ENCODE measurements at places on chromosomes 3 and 15.
A peak's percentile ranks its signal among the peaks of the same experiment; 100 is the strongest.

DNA sequence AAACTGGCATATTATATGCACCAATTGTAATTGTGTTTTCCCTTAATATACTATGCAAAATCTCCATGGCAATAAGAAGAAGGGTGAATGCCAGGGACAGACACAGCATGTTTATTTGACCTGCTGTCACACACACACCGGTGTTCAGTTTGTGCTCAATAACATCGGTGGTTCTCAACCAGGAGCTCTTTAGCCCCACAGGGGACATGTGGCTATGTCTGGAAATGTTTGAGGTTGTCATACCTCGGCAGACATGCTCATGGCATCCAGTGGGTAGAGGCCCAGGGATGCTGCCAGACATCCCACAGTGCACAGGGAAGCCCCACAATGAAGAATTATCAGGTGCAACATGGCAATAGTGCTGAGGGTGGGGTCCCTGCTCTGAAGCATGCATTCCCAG is 38.2 kb downstream of the GLB1 start:
- no peak for DNase-seq

DNA sequence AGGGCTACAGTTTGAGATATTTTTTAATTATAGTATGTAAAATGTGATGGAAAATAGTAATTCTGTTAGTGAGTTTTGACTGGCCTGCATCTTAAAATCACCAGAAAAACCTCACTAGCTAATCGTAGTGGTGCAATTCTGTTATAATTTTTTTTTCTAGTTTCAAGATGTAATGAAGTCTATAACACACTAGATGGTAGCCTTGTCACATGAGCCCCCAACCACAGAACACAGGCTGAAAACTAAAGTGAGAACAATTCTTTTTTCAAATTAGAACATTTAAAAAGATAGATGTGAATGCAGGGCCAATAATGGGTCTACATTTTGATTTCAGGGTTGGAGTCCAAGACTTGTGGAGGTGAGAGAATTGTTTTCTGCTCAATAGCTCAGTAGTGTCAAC is 83.3 kb upstream of the KCNH8 start:
- DNase-seq: no peak

GRCh38 chr3:138945709-138946662 is 951 bp downstream of the FOXL2 start:
- no peak for DNase-seq

GRCh38 chr15:57797110-57797509 is 90.6 kb downstream of the POLR2M start:
- no peak for DNase-seq

DNA sequence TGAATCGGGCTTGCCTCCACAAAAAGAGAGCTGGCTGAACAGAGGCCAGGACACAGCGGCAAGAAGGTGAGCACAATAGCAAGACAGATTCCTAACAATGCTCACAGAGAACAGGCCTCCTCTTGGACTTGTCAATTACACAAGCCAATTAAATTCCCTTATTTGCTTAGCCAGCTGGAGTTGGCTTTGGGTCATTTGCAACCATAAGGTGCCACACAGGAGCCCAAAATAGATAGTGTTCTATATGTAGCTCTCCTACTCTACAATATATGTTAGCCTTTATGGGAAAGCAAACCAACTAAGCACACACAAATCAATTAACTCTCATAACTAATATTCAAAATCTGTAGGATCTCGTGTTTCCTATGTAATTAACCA is 335.6 kb downstream of the FOXP1 start:
- DNase-seq: no peak

GRCh38 chr3:105317841-105318240 is 48.9 kb upstream of the ALCAM start:
- no peak for DNase-seq

DNA sequence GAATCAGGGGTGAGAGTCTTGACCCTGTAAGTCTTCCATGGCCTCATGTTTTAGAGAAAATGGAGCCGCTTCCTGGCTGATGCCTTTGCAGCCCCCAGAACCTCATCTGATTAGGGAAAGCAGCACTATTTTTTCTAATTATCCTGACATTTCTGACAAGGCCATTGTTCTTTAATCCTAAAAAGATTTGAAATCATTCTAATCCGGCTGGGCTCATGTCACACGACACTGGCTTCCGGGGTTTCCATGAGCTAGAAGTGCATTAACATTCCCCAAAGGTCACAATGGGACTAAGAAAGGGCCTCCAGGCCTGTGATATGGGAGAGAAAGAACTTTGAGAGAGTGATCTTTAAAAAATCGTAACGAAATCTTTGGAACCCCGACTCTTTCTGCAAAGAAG is 33.1 kb downstream of the RBP2 start:
- DNase-seq: no peak

- no peak for DNase-seq
These were observed 35.0 kb downstream of the RPL39L start for GRCh38 chr3:187104342-187104741.

GRCh38 chr3:54792584-54792983 is 135.3 kb downstream of the LRTM1 start:
- no peak for DNase-seq

DNA sequence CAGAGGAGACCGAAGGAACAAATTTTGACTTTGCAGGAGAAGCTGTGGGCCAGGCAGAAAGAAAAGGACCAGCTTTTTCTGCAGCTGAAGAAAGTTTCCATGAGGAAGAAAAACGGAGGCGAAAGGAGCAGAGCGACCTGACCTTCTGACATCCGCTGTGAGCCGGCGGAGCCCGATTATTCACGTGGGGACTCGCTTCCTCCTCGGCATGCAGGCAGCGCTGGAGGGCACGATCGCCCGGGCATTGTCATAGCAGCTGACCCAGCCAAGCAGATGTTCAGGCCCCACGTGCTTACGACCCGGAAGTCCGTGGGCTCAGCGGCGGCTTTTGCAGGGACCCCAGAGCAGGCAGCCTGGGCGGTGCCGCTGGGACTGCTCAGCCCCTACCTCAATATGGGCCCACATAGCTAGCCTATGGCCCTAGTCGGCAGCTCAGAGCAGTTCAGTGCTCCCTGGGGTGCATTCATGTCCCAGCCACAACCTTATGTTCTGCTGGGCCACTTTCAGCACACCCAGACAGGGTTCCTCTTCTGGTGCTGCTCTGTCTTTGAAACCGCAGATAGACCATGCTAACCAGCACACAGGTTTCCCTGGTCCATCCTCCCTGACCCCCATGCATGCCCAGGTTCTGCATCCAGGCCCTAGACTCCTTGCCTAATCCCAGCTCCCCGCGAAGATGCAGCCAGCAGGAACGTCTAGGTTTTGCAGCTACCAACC is 10.5 kb upstream of the EIF4A2 start:
- peak; percentile 20 for DNase-seq

GRCh38 chr3:89303701-89304100 is 196.3 kb downstream of the EPHA3 start:
- DNase-seq: no peak

DNA sequence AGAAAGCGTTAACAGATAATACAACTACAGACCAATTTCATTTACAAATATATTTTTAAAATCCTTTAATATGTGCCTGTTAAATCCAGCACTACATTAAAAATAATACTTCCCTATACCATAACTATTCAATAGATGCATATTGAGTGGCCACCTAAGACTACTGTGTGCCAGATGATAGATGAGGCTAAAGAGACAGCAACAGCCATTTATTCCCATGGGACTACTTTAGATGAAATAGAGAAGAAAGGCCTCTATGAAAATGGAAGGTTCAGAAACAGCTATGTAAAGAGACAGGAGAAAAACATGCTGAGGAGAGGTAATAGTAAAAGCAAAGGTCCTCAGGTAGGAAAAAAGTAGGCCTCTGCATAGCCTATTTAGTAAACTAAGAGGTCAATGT is 358.1 kb downstream of the ULK4 start:
- DNase-seq: no peak

GRCh38 chr3:148372206-148372875 is 325.4 kb upstream of the AGTR1 start:
- no peak for DNase-seq

DNA sequence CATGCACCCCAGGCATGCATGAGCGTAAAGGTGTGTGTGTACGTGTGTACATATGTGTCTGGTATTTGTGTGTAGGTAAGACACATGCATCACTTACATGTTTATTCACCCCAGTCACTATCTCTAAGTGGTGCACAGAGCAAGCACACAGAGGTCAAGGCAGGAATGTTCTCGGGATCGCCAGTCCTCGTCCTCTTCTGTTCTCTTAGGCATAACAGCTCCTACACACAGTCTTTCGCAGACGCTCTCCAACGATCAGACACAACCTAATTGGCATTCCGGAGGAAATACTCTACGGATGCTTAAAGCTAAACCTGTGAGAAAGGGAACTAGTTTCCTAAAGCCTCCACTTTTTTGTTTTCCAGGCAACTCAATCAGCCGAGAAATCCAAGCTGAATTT is 95.9 kb downstream of the ADAMTS17 start:
- no peak for DNase-seq

GRCh38 chr3:129558772-129559564 is 16.0 kb downstream of the H1-8 start:
- DNase-seq: no peak

DNA sequence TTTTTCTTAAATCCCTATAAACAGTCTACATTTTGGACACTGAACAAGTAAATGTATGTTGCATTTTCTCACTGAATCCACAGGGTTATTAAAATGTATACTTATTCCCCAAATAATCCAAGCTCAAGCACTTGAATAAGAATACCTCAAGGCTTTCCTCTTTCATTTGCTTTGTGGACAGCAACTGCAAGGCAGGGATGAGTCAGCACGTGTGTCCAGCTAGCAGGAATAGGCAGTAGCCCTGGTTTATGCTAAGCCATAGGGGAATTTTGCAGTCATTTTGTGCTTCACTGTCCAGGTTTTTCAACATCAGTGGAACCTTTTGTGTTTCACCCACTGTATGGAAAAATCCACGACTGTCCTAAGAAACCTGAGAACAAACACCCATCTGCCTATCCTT is 96.7 kb upstream of the KCNMB2 start:
- no peak for DNase-seq

DNA sequence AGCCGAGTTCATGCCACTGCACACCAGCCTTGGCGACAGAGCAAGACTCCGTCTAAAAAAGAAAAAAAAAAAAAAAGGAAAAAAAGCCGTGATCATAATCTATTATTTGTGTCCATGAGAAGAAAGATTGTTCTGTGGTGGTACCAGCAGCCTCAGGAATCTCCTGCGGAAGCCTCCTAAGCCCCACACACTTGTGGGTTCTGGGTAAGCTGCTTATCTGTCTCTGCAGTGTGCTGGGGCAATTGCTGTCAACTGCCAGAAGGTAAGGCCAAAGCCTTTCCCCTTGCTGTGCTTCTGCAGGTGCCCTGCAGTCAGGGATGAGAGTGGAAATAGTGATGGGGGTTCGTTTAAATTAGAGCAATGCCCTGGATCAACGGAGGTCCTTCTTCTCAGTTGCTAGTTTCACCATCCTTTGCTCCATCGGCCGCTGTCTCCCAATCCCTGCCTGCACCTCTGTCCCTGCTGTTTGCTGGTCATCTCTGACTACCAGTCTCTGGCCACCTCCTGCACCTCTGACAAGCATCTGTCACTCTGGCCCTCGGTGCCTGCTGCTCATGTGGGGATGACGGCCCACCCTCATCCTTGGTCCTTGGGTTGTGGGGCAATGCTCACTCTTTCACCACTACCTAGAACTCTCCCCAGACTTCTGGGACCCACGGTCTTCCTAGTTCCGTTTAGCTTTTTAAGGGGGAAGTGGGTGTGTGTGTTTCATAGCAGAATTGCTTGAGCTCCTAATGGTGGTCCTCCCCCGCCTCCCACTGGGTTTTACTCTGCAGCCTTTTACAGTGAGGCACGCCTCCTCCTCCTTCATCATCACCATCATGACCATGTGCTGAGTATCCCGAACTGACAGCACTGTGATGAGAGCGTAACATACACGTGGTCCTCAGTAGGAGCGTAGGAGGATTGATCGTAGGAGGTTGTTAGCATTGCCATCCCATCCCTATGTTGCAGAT is 25.5 kb downstream of the CHRD start:
- DNase-seq: no peak

- DNase-seq: no peak
These were observed 30.0 kb downstream of the TARS3 start for GRCh38 chr15:101694261-101694660.

GRCh38 chr3:110419601-110420000 is 652.0 kb upstream of the NECTIN3 start:
- no peak for DNase-seq

DNA sequence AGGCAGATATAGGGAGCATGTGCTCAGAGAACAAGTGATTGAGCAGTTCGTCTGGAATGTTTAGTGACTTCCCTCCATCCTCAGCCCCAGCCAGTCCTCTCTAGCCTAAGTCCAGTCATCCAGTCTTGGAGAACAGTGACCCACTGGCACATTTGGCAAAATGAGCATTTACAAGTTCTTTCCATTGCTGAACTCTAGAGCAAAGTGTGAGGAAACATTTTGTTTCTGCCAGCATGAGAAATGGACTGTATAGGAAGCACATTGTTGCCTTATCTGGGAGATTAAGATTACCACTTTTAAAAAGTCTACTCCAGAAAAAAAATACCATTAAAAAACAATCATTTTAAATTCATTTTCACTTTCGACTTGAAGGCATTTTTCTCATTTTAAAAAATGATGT is 353.6 kb downstream of the SHQ1 start:
- DNase-seq: no peak

- no peak for DNase-seq
These were observed 406.2 kb downstream of the RBMS3 start for GRCh38 chr3:29686889-29687592.

DNA sequence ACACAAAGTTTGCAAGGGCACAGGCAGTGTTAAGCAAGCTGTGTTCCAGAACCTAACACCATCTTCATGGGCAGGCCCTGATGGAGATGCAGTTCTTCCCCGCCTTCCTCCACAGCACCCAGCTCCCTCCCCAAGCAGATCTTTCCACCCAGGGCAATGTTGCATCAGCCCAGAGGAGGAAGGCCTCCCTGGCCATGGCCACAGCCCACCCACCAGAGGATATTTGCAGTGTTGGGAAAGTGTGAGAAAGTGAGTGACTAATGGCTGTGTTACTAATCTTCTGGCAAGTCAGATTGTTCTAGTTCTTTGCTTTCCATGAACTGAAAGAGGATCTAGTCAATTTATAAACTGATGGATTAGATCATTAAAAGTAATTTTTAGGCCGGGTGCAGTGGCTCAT is 42.0 kb upstream of the ATP10A start:
- DNase-seq: no peak

GRCh38 chr15:51083641-51084166 is 11.0 kb downstream of the TNFAIP8L3 start:
- no peak for DNase-seq

- DNase-seq: no peak
These were observed 338.4 kb downstream of the FHIT start for GRCh38 chr3:60912876-60913275.

All from T-helper 22 cell (primary cell).